Heart left ventricle (tissue), 16 donors: ENCODE measurements at places on chromosomes 3 and 15. TPM values are rescaled to one million over a fixed set of nuclear protein-coding genes. Genes with fewer than 3 reads are reported as not detected.
A peak's percentile ranks its signal among the peaks of the same experiment; 100 is the strongest.

GRCh38 chr3:72128921-72129320 is 344.0 kb upstream of the PROK2 start:
- DNase-seq, result no peak

DNA sequence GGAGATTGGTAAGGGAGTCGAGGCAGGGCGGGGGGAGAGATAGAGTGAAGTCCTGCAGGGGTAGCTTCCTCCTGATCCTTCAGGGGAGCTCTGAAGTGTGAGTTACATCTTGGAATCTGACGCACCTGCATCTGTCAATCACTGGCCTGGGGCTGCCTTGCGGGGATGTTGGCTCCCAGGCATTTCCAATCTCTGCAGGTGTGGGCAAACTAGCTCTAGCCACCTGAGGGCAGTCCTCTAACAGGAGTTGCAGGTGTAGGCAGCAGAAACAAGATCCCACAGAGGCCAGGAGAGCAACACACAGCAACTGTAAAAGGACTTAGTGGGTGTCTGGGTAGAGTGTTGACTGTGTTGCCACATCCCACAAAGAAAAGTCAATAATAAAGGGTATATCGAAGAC is 63.6 kb downstream of the ZNF621 start:
- no peak for DNase-seq

DNA sequence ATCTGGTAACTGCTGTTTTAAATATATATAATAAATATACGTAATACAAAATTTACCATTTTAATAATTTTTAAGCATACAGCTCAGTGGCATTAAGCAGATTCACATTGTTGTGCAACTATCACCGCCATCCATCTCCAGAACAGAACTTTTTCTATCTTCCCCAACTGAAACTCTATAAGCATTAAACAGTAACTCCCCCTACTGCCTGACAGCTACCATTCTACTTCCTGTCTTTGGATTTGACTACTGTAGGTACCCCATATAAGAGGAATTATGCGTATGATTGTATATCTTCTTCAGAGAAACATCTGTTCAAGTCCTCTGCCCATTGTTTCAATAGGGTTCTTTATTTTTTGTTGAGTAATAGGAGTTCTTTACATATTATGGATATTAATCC is 36.8 kb downstream of the EID1 start:
- DNase-seq, result no peak

- DNase-seq, result no peak
Measured at GRCh38 chr3:94071713-94072284, 8.9 kb downstream of the NSUN3 start.

GRCh38 chr15:33730815-33731214 is 237.5 kb upstream of the CHRM5 start:
- DNase-seq, result no peak

- peak; percentile 20 for DNase-seq
Measured at GRCh38 chr3:13172644-13173013, 99.4 kb upstream of the IQSEC1 start.

- DNase-seq, result peak; percentile 83
Measured at GRCh38 chr15:52078876-52079700, 33.5 kb downstream of the BCL2L10 start.

DNA sequence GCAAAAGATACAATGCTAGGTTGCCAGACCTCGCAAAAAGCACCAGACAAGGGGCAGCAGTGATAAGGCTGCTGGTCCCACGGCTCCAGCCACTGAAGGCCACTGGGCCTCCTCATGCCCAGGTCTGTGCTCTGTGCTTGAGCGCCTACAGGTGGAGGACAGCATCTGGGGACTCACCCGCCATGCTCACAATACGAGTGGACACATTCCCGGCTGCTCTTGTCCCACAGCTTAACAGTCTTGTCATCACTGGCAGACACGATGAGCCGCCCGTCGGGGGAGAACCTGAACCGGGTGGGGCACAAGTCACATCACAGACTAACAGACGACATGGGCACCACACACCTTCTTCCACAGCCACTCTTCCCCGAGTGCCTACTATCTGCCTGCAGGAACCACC is 7.4 kb downstream of the POC1A start:
- DNase-seq, result no peak

- DNase-seq, result peak; percentile 66
Measured at GRCh38 chr3:69292959-69293574, 92.8 kb downstream of the FRMD4B start.

DNA sequence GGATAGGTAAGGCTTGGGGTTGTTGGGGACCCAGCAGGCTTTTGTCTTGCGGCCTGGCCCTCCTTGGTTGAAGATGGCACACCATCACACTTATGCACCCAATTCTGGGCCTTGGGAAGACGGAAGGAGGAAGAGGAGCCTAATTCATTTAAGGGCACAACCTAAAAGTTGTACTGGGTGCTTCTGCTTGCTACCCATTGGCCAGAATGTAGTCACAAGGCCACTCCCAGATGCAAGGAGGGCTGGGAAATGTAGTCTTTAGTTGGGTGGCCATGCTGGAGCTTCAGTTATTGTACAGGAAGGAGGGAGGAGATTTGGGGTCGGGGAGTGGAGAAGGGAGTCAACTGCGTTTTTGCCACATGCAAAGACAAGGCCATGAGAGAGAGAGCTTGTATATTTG is 109.2 kb downstream of the TMEM266 start:
- no peak for DNase-seq

GRCh38 chr3:131795390-131796090 is 239.3 kb downstream of the CPNE4 start:
- no peak for DNase-seq

GRCh38 chr15:50126072-50126471 is 7.0 kb upstream of the ATP8B4 start:
- DNase-seq, result no peak

DNA sequence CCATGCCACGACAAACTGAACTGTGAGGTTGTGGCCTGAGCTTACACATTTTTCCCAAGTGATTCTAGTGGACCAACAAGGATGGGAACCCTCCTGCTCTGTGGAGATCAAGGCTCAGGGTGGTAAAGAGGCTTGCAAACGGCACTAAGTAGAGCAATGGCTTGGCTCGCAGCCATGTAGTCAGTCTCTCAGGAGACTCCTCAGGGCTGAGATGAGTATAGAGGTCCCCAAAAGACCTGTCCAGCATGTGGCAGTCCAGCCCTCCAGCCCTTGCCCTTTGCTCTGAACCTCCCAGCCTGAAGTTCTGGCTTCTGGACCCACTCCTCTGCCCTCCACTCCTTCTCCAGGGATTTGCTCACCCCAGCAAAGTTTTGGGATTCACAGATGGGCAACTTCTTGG is 8.3 kb upstream of the CAMP start:
- no peak for DNase-seq

DNA sequence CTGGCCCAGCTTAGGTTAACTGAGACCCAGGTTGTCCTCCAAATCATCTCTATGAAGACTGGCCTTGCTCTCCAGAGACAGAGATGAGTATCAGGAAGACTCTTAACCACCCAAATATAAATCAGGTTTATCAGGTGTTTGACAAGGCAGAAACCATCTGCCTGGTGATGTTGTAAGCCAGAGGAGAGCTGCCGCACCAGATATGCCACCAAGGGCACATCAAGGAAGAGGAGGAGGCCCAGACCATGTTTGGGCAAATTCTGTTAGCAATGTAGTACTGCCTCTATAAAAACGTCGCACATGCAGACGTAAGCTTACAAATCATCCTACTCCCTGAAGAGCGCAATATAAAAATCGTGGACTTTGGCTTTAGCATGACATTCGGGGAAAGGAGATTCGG is 21.0 kb upstream of the RPL32 start:
- DNase-seq, result no peak

DNA sequence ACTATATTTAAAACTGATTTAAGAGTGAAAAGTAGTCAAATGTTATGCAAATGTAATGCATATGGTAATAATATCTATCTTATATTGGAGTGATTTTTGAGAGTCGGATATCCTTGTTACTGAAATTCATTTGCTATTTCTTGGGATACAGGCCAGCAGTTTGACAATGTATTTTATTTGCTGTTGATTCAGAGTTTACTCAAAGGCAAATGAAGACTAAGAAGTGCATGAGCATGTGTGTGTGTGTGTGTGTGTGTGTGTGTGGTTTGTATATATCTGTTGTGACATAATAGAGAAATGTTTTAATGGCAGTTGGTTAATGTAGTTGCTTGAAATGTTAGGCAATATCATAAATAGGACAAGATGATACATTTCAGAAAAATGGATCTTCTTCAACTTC is 39.0 kb downstream of the UNC13C start:
- DNase-seq, result no peak

- no peak for DNase-seq
Measured at GRCh38 chr15:40567111-40567510, 2.0 kb upstream of the RPUSD2 start.

- peak; percentile 60 for DNase-seq
Measured at GRCh38 chr15:65303687-65304380, 643 bp upstream of the RNU5B-1 start.

DNA sequence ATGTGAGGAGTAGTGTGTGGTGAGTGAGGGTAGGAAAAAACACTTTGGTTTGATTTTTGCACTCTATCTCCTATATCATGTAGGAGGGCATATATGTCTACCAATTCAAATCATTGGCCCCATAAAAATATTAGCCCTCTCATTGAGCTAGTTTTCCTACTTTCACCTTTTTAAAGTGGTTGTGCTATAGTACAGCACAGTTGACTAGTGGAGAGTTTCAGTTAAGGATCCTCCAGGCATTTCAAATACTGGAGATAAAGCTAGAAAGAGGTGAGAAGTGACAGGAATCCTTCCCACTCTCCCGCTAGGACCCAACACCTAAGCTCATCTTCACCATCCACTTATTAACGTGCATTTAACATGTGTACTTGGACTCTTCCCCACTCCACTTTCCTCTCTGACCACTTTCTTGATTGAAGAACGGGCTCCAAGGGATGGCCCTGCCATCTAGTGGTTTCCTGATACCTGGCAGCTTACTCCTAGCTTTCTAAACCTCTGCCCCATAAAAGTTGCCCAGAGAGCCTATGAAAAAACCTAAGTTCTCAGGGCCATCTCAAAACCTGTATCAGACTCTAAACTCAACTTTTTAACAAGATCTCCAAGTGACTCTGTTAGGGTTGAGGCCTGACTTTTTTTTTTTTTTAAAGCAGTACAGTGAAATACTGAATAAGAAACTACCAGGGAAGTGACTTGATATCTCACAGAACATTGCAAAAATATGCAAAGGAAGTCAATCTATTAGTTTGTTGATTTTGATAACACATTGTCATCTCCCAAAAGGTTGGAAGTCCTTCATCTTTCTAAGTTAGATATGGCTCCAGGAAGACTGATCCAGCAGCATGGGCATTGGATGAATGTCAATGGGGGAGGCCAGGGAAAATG is 17.9 kb downstream of the IL12A start:
- peak; percentile 41 for DNase-seq

- DNase-seq, result no peak
Measured at GRCh38 chr3:175702956-175703355, 843.8 kb downstream of the NAALADL2 start.

DNA sequence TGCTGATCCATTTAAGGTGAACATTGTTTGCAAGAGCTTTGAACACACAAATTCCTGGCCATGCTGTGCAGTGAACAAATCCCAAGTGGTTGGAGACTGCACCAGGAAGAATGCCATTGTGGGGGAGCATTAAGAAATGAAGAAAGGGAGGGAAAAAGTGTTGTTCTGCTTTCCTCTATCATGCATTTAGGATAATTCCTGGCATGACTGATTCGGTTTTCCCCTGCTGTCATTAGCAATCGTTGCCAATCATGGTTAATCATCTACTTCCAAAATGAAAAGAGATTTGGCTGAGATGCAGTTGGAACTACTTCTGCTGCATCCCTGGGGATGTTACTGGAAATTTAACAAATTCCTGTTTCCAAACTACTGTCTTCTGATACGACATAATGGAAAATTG is 73.7 kb upstream of the ZPLD1 start:
- no peak for DNase-seq

DNA sequence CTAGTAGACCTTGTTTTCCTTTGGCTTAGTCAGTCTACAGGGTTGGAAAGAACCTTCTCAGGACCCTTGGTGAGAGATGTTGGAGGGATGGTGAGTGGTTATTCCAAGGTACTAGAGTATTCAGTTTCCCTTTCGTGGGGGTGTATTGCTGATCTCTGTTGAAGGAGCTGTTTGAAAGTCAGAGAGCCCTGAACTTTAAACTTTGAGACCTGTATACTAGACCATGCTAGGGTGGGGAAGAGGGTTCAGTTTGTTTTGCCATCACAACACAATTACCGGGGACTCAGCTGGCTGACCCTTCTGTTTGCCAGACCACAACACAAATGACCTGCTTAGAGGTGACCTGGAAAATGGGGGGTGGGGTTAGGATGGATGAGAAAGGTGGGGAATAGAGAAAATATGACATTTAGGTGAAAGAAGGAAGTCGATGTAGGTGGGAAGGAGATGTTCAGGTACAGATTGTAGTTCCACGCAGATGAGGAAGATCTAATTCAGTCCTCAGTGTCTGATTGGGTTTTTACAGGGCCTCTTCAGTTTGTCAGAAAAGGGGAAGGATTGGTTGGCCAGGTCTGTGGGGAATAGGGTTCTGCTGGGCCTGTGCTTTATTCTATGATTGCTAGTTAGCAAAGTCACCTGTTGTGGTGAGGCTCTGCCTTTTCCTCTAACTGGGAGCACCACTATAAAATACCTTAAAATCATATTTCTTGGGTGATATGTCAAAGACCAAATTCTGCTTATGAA is 6.8 kb downstream of the UBE2E2 start:
- no peak for DNase-seq

- no peak for DNase-seq
Measured at GRCh38 chr3:197355713-197356112, 57.3 kb upstream of the DLG1 start.

DNA sequence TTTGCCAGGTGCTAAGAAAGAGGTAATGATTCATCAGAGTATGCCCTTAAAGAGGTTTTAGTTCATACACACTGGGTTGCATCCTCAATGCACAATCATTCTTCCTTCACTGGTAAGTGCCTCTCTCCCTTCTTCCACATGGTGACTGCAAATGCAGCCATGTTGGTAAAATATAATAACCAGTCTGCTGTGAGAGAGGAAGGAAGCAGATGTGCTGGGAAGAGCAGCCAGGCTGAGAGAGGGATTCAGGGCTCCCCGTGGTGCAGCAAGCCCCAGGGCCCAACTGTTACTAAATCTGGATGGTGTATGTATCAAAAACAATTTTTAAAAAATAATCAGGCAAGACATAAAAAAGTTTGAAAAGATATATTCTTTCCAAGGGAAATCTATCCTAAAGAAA is 498.1 kb downstream of the MAGI1 start:
- DNase-seq, result no peak

GOLGA8R gene
- total RNA-seq, result 4.4 TPM

DLL4 gene
- 15.1 TPM for total RNA-seq

FXR1 gene
- total RNA-seq, result 184 TPM

NIT2 gene
- total RNA-seq, result 50.9 TPM

HTR3E gene
- not detected for total RNA-seq

ADCY5 gene
- total RNA-seq, result 224 TPM

FGD5 gene
- 17.5 TPM for total RNA-seq

P2RY14 gene
- total RNA-seq, result 2.2 TPM

DZIP1L gene
- total RNA-seq, result 4.7 TPM

PLSCR5 gene
- total RNA-seq, result not detected

DGKG gene
- 40.8 TPM for total RNA-seq

C3orf49 gene
- total RNA-seq, result not detected

PPIP5K1 gene
- 19.6 TPM for total RNA-seq

MUC13 gene
- not detected for total RNA-seq

CILP gene
- 17.9 TPM for total RNA-seq

NRROS gene
- 23.8 TPM for total RNA-seq
